ENCODE measurements at places on chromosomes 3 and 15.

DNA sequence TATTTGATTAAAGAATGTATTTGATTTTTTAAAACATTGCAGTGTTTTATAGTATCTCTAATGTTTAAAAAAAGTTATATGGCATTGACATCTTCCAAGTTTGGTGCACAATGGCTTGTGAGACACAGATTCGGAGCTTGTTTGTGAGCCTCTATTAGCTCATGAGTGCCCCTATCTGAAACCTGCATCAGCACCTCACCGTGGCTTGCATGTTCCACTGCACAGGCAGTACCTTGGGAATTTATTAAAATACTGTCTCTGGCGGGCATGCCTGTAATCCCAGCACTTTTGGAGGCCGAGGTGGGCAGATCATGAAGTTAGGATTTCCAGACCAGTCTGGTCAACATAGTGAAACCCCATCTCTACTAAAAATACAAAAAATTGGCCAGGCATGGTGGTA, 6.8 kb upstream of the RTP2 start:
- DNase-seq = no peak

GRCh38 chr15:39947401-39948197, 13.7 kb downstream of the EIF2AK4 start:
- no peak for DNase-seq

DNA sequence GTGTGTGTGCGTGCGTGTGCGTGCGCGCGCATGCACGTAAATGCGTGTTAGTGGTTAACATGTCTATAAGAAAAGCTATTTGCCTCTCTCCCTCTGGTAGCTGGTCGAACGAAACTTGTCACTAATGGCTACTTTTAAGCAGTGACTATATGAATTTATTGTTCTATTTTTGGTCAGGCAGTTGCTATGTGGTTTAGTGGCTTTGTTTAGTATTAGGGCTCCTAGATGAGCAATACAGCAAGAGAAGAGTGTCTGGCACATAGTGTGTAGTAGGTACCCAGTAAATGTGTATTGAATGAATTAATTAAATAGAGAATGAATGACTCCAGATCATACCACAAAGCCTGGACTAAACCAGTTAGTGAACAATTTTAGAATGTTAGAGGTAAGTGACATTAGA, 171.6 kb downstream of the PPM1L start:
- DNase-seq = no peak

DNA sequence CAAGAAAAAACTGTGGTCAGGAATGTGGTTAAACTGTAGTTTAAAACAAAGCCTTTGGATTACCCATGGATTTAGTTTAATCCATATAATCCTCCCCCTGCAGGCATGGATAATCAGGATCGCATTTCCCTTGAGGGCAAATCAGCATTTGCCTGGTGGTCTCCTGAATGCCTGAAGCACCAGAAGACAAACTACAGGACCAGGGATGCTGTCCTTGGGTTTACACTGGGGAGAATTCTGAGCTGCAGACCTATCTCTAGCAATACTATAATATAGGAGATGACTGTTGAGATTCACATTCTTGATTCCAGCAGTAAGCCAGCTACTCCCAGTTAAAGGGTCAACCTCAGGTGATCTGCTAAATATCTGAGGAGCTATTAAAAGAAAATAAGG, 10.6 kb downstream of the PIK3CB start:
- no peak for DNase-seq

GRCh38 chr15:27054426-27054825, 83.4 kb downstream of the GABRG3 start:
- no peak for DNase-seq

- no peak for DNase-seq
Measured at GRCh38 chr3:130470126-130470525, 46.9 kb upstream of the COL6A6 start.

- DNase-seq = no peak
Measured at GRCh38 chr3:5255404-5256344, 68.2 kb downstream of the EDEM1 start.

- DNase-seq = no peak
Measured at GRCh38 chr15:73997986-73998385, 3.5 kb downstream of the PML start.

DNA sequence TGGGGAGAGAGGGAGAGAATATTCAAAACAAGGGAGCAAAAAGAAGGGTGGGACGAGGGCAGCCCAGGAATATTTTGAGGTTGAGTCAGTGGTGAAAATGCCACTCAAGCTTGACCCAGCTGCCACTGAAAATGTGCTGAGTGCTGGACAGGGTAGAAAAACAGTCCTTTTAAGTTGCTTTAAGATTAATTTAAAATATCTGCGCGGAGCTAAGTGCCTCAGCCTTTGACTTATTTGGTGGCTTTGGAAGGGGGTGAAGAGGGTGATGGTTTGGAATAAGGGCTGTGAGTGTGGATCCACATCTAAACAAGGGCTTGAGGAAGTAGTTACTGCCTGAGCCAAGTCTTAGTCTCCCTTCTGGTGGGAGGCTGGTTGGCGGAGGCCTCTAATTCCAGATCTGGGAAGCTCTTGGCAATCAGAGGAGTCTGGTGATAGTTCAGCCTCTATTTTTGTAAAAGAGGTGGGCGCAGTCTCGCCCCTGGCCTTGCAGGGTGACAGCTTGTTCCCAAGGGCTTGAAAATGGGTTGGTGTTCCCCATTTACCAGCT, 280.8 kb upstream of the ROPN1 start:
- no peak for DNase-seq

- no peak for DNase-seq
Measured at GRCh38 chr3:106877627-106878026, 499.6 kb upstream of the CCDC54 start.

- no peak for DNase-seq
Measured at GRCh38 chr3:188754267-188754666, 417.5 kb upstream of the TPRG1 start.

DNA sequence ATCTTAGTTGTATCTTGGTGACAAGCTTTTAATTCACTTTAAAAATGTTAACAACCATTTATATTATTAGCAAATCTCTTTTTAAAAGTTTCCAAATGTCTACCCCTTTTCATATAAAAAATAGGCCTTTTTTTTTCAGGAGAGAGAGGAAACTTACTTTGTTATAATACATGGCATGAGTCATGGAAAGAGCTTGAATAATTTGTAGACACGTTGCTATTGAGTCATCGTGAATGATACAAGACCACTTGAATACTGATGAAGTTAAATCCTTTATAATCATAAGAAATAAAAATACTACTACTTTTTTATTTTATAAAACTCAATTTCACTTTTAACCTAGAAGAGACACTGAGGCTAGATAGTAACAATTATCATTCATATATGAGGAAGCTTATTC, 70.3 kb upstream of the BBX start:
- no peak for DNase-seq

DNA sequence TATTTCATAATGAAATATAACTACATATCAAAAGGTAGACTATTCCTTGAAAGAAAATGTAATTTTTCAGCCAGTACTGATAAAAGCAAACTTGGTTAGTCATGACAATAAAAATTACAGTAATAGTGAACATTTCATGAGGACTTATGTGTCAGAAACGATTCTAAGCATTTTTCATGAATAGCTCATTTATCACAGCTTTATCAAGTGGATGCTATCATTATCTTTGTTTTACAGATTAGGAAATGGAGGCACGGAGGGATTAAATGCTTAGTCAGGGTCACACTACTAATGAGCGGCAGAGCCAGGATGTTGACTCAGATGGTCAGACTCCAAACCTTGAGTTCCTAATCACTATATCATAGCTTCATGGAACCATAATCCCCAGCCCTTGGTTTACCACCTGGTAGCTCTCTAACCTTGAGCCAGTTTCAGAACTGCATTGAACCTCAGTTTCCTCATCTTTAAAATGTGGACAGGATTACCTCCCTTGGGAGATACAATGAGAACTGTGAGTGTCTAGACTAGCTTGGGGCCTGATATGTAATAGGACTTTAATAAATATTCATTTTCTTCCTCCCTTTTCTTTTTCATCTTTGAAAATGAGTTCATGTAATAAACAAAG, 85.4 kb downstream of the TNIK start:
- DNase-seq = no peak

DNA sequence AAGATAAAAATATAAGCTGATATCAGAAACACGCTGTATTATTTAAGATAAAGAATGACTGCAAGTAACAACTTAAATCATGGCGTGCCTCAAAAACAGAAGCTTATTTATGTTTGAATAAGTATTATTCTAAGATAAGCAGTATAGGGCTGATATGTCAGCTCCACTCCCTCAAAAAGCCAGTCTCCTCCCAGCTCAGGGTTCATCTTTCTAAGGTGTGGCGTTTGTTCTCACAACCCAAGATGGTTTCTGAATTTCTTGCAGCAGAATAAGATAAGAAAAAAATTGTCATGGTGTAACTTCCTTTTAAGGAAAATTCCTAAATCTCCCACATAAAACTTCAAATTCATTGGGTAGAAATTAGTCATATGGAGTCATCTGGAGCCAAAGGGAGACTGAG, 166.1 kb upstream of the POU1F1 start:
- no peak for DNase-seq

DNA sequence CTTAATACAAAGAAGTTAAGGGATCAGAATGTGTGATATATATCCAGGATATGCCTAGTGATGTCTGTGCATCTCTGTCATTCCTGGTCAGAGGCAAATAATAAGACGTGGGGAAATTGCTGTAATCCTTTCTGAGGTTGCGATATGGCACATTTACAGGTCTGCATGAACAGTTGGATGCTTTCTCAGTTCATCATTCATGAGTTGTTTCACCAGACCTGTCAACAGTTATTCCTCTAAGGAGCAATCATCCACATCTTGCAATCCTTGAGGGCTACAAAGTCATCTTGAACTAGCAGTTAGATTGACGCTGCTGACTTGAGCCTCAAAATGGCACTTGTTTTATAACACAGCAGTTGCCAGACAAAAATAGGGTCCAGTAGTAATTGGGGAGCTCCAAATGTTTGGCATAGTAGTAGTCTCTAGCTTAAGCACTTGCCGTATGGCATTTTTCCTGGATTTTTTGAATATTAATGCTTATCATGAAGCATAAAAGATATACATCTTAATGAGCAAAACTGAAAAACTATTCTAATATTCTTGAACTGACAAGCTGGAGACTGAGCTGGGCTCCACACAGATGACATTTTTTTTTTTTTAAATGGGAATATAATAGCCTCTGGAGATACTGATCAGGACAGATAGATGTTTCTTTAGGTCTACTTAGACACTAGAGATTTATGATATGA, 761.7 kb downstream of the VGLL3 start:
- no peak for DNase-seq

DNA sequence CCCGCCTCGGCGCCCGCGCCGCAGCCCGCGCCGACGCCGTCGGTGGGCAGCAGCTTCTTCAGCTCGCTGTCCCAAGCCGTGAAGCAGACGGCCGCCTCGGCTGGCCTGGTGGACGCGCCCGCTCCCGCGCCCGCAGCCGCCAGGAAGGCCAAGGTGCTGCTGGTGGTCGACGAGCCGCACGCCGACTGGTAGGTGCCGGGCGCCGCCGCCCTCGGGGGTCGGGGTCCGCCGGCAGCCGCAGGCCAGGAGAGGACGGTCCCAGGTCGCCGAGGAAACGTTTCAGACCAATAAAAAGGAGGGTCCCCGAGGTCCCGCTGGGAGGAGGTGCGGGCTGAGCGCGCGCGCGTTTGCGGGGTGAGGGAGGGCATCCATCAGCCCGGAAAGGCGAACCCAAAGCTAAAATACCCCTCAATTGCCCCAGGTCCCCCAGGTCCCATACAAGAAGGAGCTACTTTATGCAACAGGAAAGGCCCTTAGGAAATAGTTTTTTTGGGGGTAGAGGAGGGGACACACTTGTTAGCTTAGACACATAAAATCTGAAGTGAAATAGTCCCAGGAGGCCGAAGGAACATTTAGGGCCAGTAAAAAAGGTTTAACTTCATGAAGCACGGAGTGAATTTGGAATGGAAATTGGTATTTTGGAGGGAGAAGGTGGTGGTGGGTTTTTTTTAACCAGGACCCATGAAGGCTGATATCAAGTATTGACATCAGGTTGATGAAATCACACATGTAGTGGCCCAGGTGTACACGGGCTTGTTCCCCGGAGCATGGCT, 739 bp downstream of the SYN2 start:
- DNase-seq = no peak

- no peak for DNase-seq
Measured at GRCh38 chr3:47012342-47013230, 33.1 kb downstream of the NBEAL2 start.

DNA sequence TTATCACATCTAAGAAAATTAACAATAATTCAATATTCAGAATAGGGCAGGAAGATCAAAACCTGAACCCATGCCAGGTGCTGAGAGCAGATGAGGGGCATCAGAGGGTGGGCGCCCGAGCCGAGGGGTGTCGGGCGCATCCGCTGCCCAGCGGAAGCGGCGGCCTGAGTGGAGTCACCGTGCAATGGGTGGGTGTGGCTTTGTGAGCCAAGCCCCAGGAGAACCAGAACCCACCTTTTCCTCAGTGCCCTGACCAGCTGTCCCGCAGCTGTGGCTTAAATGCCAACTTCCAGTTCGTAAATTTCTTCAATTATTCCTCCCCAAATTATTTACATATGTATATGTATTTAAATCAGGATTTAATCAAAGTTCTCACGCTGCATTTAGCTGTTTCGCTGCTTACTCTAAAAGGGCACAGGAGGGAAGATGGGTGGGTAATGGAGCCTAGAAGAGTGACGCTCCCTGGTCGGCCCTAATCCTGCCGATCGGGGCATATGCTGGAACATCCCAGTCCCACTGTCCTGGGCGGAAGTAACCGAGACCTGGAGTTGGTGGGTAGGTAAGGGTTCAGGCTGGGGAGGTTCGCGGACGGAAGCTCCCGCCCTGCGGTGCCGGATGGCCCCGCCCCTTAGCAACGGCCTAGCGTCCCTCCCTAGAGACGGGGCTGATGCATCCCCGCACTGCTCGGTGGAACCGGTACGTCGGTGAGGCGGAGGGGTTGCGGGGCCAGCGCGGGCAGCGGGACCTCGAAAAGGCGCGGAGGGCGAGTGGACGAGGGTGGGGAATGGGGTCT, 1.3 kb downstream of the DNAH1 start:
- no peak for DNase-seq

GRCh38 chr15:73108676-73109075, 56.4 kb downstream of the NEO1 start:
- DNase-seq = no peak

DNA sequence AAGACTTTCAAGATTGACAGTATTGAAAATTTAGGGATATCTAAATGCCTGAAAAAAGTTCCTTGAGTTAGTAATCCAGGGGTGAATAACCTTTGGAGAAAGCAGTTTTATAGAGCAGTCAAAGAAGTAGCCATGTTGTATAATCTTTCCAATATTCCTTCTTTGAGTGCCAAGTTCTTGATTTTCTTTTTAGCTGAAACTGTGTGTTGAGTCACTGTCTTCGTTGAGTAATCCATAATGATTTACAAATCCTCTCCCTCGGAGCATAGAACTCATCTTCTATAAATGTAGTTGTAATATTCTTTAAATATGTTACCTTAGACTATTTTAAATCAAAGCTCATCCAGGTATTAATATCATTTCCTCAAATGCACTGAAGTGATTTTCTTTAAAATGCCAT, 135.2 kb downstream of the BBX start:
- no peak for DNase-seq
